Progenitor cell of endocrine pancreas (in vitro differentiated cells): ENCODE measurements at places on chromosomes 7 and 10. TPM values are rescaled to one million over a fixed set of nuclear protein-coding genes. Genes with fewer than 3 reads are reported as not detected.

Gene SLC26A4
- 0.42 and 0.43 TPM in 2 replicates for total RNA-seq

Gene NACAD
- total RNA-seq, result 10.1 and 11.7 TPM in 2 replicates

Gene MXI1
- 27.6 and 30.6 TPM in 2 replicates for total RNA-seq

Gene BMPER
- 0.36 and 0.69 TPM in 2 replicates for total RNA-seq

Gene ANXA7
- total RNA-seq, result 58.9 and 68.2 TPM in 2 replicates

Gene SLC26A3
- total RNA-seq, result 2.0 and 2.8 TPM in 2 replicates

Gene AQP1
- 1.3 and 1.4 TPM in 2 replicates for total RNA-seq

Gene STEAP1
- 5.1 and 5.8 TPM in 2 replicates for total RNA-seq

Gene NCF1
- total RNA-seq, result 0.58 TPM in 1 of 2 replicates, not detected in the other

Gene YAE1
- 33.4 and 35.0 TPM in 2 replicates for total RNA-seq

Gene GIMAP7
- total RNA-seq, result not detected in 2 replicates

Gene CAMK2B
- total RNA-seq, result 9.3 and 12.2 TPM in 2 replicates

- DNase-seq, result no peak
Measured at GRCh38 chr10:72229261-72230251, 13.5 kb upstream of the ASCC1 start.

DNA sequence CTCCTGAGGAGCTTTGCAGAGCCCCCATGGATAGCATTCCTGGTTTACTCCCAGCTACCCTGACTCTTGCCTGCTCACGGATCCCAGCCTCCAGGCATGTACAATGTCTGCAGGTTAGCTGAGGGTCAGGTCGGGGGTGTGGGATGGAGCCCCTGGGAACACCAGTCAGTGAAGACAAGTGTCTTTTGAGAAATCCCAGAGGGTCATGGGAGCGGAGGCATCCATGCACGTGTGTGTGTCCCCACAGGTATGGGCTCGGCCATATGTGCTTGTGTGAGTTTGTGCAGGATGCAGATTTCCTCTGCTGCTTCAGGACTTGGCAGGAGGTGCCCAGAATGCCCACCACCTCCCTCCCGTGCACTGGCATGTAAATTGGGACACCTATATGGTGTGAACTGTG is 28.3 kb upstream of the EN2 start:
- no peak for DNase-seq

- DNase-seq, result no peak
Measured at GRCh38 chr10:121459279-121459621, 139.0 kb downstream of the FGFR2 start.

DNA sequence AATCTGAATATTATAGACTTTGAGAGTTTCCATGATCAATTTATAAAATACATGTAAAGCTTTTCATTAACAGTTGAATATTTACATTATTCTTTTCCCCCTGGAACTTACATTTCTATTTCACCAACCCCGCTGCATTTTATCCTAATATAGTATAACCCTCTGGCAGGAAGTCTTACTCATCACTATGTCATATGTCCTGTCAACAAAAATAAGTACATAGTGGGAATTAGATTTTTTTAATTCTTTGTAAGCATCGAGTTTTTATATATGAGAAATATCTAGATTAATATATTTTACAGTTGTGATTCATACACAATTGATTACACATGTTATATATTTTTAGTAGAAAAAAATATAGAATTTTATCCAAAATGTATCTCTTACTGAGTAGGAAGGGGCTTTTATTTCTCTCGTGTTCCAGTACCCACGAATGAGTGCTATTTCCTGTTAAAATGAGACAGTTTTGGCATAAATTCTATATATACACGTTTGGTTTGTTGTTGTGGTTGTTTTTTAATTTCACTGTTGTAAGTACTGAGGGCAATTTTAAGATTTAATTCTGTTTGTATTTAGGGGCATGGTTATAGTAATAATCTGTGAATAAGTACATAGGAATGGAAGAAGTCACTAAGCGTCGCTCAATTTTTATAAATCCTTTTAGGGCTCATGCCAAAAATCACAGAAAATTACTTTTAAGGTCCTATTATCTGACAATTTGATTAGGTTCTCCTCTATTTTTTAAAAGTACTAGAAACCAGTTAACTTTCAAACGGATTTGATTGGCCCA is 87.1 kb downstream of the HECW1 start:
- no peak for DNase-seq

- no peak for DNase-seq
Measured at GRCh38 chr10:66378117-66378876, 547.5 kb upstream of the LRRTM3 start.

DNA sequence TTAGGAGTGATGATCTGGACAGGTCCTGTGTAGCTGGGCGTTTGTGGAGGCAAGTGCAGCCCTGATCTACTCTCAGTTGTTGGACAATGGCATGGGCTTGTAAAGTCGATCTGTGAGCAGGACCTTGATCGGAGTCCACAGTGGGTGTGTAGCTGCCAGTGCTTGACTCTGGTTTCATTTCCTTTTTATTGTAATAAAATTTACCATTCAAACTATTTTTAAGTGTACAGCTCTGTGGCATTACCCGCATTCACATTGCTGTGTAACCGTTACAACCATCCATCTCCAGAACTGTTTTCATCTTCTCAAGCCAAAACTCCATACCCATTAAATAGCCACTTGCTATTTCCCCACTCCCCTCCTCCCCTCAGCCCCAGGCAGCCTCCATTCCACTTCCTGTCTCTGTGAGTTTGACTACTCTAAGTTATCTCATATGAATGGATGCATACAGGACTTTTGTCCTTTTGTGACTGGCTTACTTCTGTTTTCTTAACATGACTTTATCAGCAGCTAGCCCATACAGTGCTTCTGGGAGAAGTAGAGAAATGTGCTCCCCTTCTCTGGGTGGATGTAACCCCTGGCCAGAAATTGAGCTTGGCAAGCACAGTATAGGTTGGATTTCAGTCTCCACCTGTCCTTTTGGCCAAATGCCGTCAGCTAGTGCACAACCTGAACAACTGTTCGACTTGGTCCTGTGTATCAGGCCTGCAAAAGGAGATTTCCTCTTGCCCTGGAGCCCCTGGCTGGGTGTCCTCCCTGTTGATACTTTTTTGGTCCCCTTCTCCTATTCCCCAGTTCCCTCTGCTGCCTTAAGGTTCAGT is 180.0 kb downstream of the LRMDA start:
- no peak for DNase-seq

GRCh38 chr10:50607356-50607925 is 16.3 kb downstream of the SGMS1 start:
- DNase-seq, result no peak

GRCh38 chr7:150307904-150308303 is 15.3 kb upstream of the LRRC61 start:
- DNase-seq, result no peak

- DNase-seq, result no peak
Measured at GRCh38 chr10:3755440-3756359, 29.3 kb downstream of the KLF6 start.

- no peak for DNase-seq
Measured at GRCh38 chr7:3176112-3177000, 124.7 kb upstream of the SDK1 start.

DNA sequence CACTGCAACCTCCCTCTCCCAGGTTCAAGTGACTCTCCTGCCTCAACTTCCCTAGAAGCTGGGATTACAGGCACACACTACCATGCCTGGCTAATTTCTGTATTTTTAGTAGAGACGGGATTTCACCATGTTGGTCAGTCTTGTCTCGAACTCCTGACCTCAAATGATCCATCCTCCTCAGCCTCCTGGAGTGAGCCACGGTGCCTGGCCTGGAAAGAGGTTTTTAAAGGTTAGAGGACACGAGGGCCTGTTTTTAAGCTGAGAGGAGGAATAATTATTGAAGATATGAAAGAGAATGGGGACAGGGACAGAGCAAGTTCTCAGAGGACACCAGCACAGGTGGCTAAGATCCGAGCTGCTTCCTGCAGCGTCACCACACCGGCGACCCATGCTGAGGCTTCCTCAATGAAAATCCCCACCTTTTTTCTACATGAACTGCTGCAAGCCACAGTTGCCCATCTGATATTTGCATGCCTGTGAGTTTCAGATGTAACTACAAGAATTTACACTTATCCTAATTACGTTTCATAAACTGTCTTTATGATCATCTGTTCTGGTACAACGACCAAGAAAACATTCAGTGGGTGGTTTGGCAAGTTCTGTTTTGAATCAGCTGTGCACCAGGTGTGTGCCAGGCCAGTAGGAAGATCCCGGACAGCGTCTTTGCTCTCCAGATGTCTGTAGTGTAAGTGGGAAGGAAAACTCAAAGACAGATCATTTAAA is 76.0 kb downstream of the HIP1 start:
- DNase-seq, result no peak

DNA sequence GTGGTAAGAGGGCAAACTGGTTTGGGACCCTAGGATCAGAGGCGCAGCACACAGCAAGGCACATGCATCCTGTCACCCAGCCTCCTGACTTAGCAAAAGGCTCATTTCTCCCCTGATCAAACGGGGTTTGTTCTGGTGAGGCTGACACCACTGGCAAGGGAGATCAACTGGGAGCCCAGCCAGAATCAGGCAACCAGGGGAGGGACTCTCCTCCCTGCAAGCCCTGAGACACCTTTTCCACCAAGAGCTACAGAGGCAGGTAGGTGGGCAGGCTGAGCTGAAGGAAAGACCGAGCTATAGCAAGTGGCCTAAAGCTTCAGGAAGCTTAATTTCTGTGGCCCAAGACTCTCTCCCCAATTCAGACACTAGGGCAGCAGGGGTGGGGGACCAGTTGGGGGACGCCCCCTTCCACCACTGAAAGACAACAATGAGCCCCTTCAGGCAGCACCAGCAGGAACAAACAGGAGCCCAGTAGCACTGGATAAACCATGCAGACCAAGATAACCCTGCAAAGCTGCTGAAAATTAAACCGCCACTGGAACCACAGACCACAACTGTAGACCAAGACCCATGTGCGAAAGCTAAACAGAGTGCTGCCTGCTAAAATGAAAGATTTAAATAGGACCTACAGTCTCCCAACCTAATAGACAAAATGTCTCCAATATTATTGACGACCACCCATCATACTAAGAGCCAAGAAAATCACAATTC is 27.1 kb upstream of the SAR1A start:
- no peak for DNase-seq
